Heart left ventricle (tissue), 16 donors: ENCODE measurements at places on chromosomes 6 and 20. TPM values are rescaled to one million over a fixed set of nuclear protein-coding genes. Genes with fewer than 3 reads are reported as not detected.
A peak's percentile ranks its signal among the peaks of the same experiment; 100 is the strongest.

DNA sequence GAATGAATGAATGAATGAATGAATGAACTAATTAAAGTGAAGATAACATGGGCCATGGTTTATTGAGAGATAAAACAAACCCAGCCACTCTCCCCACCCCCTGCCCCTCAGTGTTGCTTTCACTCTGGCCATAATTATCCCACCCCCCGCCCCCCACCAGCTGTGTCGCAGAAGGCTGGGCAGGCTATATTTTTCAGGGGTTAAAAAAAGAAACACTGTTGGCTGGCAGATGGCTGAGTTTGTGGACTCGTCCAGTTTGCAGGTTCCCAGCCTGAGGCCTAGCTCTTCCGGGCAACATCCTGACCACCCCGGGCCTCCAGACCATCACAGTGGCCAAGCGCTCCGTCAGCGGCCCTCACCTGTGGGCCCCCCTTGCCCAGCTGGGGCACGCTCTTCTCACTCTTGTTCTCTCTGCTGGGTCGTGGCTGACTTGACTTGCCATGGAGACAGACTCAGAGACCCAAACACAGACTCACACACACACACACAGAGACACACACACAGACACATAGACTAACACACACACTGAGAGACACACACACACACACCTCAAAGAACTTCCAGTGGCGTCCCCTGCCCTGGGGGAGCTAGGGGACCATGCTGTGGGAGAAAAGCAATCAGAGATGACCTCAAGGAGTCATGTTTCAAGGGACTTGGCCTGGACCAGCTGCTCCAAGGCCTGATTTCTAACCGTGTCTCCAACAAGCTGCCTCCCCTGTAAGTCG is 2.2 kb upstream of the GRM4 start:
- no peak overlapping the region for H3K4me3 ChIP-seq
- peaks cover 22% of the 10 kb centered on the region for H3K4me1 ChIP-seq
- no peak for DNase-seq
- H3K27ac ChIP-seq = no peak overlapping the region

DNA sequence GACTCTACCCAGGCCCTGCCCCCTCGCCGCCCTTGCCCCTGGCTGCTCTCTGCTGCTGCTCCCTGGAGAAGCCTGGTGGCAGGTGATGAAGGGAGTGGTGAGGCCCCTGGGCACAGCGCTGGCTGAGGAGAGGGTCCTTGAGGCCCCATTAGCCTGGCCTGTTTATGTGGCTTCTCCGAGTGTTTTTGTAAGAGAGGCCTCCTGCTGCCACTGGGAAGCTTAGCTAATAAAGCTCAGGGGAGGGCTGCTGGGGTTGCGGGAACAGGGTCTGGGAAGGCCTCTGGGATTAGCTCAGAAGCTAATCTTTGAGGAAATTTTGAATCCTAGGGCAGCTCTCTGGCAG is 15.5 kb downstream of the EBF4 start:
- DNase-seq = no peak
- no peaks in the 10 kb centered on the region for H3K4me1 ChIP-seq
- H3K27ac ChIP-seq = no peak overlapping the region
- no peak overlapping the region for H3K4me3 ChIP-seq
- H3K36me3 ChIP-seq = no peaks in the 10 kb centered on the region
- no peaks in the 10 kb centered on the region for H3K27me3 ChIP-seq

GRCh38 chr6:87941556-87942358 is 105.9 kb upstream of the SPACA1 start:
- peaks cover 12% of the 10 kb centered on the region for H3K4me1 ChIP-seq
- H3K27me3 ChIP-seq = no peaks in the 10 kb centered on the region
- no peak overlapping the region for H3K4me3 ChIP-seq
- no peak for DNase-seq

GRCh38 chr6:11606332-11606731 is 68.8 kb downstream of the TMEM170B start:
- H3K36me3 ChIP-seq = no peaks in the 10 kb centered on the region
- no peaks in the 10 kb centered on the region for H3K27me3 ChIP-seq
- no peak overlapping the region for H3K4me3 ChIP-seq
- H3K4me1 ChIP-seq = peaks cover 37% of the 10 kb centered on the region
- no peak for DNase-seq

DNA sequence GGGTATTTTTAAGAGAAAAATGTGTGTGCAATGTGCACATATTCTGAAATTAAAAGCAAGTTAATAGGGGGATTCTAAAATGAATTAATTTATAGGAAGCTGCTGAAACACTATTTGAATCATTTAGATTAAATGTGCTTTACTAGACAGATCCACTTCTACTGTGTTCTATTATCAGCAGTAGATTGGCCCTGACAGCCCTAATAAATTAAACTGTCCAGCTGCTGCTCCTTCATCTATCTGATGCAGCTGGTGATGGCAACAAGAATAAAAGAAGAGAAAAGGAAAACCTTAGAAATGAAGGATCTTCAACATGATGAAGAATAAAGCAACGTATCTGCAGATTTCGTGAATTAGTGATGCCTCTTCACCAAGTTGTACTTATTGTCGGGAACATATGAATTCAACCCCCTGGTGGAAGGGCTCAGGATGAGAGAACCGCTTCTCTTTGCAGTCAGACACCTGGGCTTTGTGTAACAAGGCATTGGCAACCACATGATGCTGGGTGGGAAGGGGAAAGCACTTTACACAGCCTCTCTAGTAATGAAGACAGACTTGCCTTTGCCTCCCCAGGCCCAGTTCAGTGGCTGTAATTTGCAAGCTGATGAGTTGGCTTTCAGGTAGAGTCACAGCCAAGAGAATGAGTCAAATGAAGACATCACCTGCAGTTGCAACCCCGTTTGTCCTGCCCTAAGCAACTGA is 94.4 kb downstream of the LAMP5 start:
- H3K4me1 ChIP-seq = no peaks in the 10 kb centered on the region
- H3K27ac ChIP-seq = no peak overlapping the region
- no peaks in the 10 kb centered on the region for H3K27me3 ChIP-seq
- H3K4me3 ChIP-seq = no peak overlapping the region
- DNase-seq = no peak

GRCh38 chr6:40550202-40551101 is 36.7 kb downstream of the LRFN2 start:
- no peaks in the 10 kb centered on the region for H3K36me3 ChIP-seq
- H3K4me3 ChIP-seq = no peak overlapping the region

GRCh38 chr6:167292301-167293087 is 1.4 kb downstream of the UNC93A start:
- no peak for DNase-seq
- no peaks in the 10 kb centered on the region for H3K27me3 ChIP-seq
- no peak overlapping the region for H3K27ac ChIP-seq
- no peaks in the 10 kb centered on the region for H3K36me3 ChIP-seq
- H3K4me3 ChIP-seq = no peak overlapping the region
- H3K4me1 ChIP-seq = no peaks in the 10 kb centered on the region

DNA sequence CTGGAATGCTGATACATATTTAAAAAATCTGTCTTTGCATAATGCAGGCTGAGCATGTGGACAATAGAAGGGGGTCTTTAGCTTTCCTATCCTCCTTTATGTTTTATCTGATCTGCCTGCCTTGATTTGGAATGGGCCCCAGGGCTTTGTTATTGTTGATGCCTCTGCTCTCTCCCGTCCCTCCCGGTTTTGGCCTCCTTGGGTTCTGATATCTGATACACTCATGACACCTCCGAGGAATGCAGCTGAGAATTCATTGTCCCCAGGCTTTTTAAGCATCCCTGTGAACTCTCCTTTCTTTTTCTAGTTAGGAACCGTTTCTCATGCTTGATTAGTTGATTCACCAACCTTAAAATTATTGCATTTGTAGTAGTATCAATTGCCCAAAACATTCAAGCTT is 185.5 kb upstream of the RALGAPA2 start:
- H3K4me1 ChIP-seq = no peaks in the 10 kb centered on the region
- H3K27ac ChIP-seq = no peak overlapping the region
- DNase-seq = no peak

GRCh38 chr6:111603040-111603439 is 2.6 kb downstream of the TRAF3IP2 start:
- DNase-seq = peak; percentile 85
- H3K36me3 ChIP-seq = no peaks in the 10 kb centered on the region
- H3K4me3 ChIP-seq = no peak overlapping the region
- H3K27ac ChIP-seq = peak overlapping the region; percentile 95
- H3K27me3 ChIP-seq = no peaks in the 10 kb centered on the region
- H3K4me1 ChIP-seq = peaks cover 75% of the 10 kb centered on the region

GRCh38 chr6:140879946-140880345 is 1252.8 kb upstream of the GJE1 start:
- H3K27me3 ChIP-seq = no peaks in the 10 kb centered on the region
- DNase-seq = no peak
- H3K27ac ChIP-seq = no peak overlapping the region
- no peaks in the 10 kb centered on the region for H3K4me1 ChIP-seq
- H3K36me3 ChIP-seq = no peaks in the 10 kb centered on the region

- no peak overlapping the region for H3K27ac ChIP-seq
- no peak overlapping the region for H3K4me3 ChIP-seq
Observed at GRCh38 chr20:3352202-3352601, 55.3 kb downstream of the DNAAF9 start.

- H3K4me1 ChIP-seq = no peaks in the 10 kb centered on the region
- no peak overlapping the region for H3K27ac ChIP-seq
- no peak overlapping the region for H3K4me3 ChIP-seq
Observed at GRCh38 chr6:40541556-40542174, 45.5 kb downstream of the LRFN2 start.

GRCh38 chr6:24990944-24991809 is 55.4 kb upstream of the RIPOR2 start:
- no peak overlapping the region for H3K4me3 ChIP-seq
- peaks cover 4% of the 10 kb centered on the region for H3K4me1 ChIP-seq
- no peak for DNase-seq

DNA sequence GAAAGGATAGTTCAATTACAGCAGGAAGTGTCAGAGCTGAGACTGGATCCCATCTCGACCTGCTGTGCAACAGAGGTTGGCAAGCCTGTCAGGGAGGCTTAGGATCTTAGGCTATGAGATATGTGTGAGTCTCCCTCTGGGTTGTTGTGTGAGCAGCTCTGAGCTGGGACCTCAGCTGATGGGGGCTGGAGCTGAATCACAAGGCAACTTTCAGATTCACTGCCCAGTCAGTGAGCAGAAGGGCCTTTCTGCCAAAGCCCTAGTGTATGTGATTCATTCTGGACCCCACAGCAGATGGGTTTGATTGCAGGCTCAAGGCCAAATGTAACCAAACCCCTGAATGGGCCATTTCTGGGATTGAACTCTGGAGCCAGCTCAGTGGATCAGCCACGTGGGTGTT is 4.5 kb downstream of the PI3 start:
- H3K4me1 ChIP-seq = no peaks in the 10 kb centered on the region
- H3K27me3 ChIP-seq = peaks cover 5% of the 10 kb centered on the region
- no peak overlapping the region for H3K4me3 ChIP-seq
- no peak overlapping the region for H3K27ac ChIP-seq

GRCh38 chr6:89475634-89476033 is 42.7 kb downstream of the ANKRD6 start:
- no peaks in the 10 kb centered on the region for H3K4me1 ChIP-seq
- H3K27ac ChIP-seq = peak overlapping the region; percentile 35
- no peaks in the 10 kb centered on the region for H3K27me3 ChIP-seq
- no peak for DNase-seq
- no peaks in the 10 kb centered on the region for H3K36me3 ChIP-seq

DNA sequence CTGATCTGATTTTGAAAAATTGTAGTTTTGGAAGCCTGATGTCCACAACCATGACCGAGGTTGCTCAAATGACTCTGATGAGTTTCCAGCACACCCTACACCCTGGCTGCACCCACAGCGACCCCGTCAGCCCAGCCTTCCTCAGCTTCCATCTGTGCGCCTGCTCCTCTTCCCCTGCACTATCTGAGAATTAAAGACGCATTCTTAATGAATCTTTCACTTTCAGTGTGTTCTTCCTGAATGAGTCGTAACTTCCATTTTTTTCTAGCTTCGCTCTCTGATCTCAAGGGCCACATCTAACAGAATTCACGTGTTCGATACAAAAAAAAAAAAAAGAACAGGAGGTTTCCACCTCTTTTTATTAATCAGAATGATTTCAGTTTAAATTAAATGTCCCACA is 21.3 kb upstream of the RREB1 start:
- H3K4me1 ChIP-seq = peaks cover 4% of the 10 kb centered on the region
- no peaks in the 10 kb centered on the region for H3K27me3 ChIP-seq
- H3K36me3 ChIP-seq = no peaks in the 10 kb centered on the region

GRCh38 chr20:35327074-35327976 is 35.1 kb upstream of the FAM83C start:
- peaks cover 6% of the 10 kb centered on the region for H3K4me1 ChIP-seq
- no peak overlapping the region for H3K27ac ChIP-seq
- no peak overlapping the region for H3K4me3 ChIP-seq

- H3K4me1 ChIP-seq = no peaks in the 10 kb centered on the region
- H3K36me3 ChIP-seq = no peaks in the 10 kb centered on the region
- no peak overlapping the region for H3K4me3 ChIP-seq
- H3K27me3 ChIP-seq = no peaks in the 10 kb centered on the region
- H3K27ac ChIP-seq = no peak overlapping the region
Observed at GRCh38 chr6:93183531-93183972, 235.8 kb downstream of the EPHA7 start.

- H3K4me1 ChIP-seq = no peaks in the 10 kb centered on the region
- no peak overlapping the region for H3K4me3 ChIP-seq
- no peak for DNase-seq
- no peak overlapping the region for H3K27ac ChIP-seq
- no peaks in the 10 kb centered on the region for H3K36me3 ChIP-seq
Observed at GRCh38 chr6:6091608-6092002, 84.9 kb upstream of the NRN1 start.

- H3K4me3 ChIP-seq = no peak overlapping the region
- no peaks in the 10 kb centered on the region for H3K36me3 ChIP-seq
- no peak for DNase-seq
- H3K4me1 ChIP-seq = no peaks in the 10 kb centered on the region
- no peaks in the 10 kb centered on the region for H3K27me3 ChIP-seq
- no peak overlapping the region for H3K27ac ChIP-seq
Observed at GRCh38 chr6:39432330-39433025, 110.0 kb upstream of the KCNK16 start.

Gene NHLRC1
- total RNA-seq = 0.98 TPM

Gene YIPF3
- 68.2 TPM for total RNA-seq

Gene CRISP3
- total RNA-seq = not detected

Gene MYH7B
- 144 TPM for total RNA-seq

Gene SASH1
- 35.3 TPM for total RNA-seq

Gene CST1
- not detected for total RNA-seq

Gene PLCB4
- total RNA-seq = 18.6 TPM

Gene BCKDHB
- 31.0 TPM for total RNA-seq

Gene ECT2L
- 1.3 TPM for total RNA-seq

Gene ADTRP
- not detected for total RNA-seq

Gene SPATA25
- total RNA-seq = 1.4 TPM

Gene SAMD10
- total RNA-seq = 4.7 TPM
